ENCODE measurements at places on chromosomes 2 and 18.

DNA sequence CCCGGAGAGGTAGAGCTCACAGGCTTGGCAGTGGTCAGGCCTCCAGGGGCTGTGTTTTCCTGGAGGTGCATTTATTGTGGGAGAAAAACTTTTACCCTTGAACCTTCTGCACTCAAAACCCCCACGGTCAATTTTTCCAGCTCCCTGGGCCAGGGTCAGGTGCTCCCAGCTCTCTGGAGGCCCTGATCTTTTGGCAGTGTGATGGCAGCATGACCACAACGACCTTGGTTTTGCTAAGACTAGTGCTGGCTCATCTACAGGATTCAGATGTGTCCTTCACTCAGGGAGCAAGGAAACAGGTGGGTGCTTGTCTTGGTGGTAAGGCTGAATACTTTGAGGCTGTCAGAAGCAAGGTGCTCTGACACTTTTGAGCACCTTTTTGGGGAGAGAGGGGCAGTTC, 92.3 kb downstream of the CCDC93 start:
- DNase-seq = no peak

GRCh38 chr2:54524226-54524991, 68.3 kb downstream of the SPTBN1 start:
- DNase-seq = no peak

- DNase-seq = no peak
Measured at GRCh38 chr2:234242459-234242836, 191.9 kb downstream of the SPP2 start.

- no peak for DNase-seq
Measured at GRCh38 chr2:240374085-240374907, 61.2 kb upstream of the GPC1 start.

DNA sequence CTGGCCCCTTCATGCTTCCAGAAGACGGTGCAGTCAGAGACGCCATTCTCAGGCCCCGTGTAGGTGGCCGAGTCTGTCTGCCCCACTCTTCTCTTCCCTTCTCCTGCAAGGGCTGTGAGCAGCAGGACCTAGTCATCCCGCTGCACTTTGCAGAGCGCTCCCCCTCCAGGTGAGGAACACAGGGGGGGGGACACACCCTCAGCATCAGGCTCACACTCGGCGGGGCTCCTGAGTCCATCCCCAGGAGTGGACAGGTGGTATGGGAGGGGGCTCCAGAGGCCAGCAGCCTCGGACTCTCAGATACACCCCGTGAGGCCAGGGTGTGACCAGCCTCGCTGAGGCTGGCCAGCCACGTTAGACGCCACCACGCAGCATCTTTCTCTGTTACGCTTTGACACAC, 460.5 kb upstream of the MYT1L start:
- no peak for DNase-seq

- no peak for DNase-seq
Measured at GRCh38 chr18:2444201-2444875, 127.0 kb downstream of the METTL4 start.

GRCh38 chr2:32452338-32453064, 95.7 kb downstream of the BIRC6 start:
- DNase-seq = no peak

DNA sequence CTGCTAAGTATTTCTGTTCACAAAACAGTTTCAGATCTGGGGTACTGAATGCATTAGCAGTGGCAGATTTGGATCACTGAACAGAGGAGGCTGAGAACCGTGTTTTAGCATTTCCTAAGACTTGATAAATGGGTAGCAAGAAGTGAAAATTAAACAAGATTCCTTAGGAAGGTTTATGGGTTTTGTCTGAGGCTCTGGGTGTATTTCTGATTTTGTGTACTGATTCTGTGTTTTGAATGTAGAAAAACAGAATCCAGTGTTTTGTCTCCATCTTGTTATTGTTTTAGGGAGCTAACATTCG, 1.4 kb downstream of the FAM117B start:
- DNase-seq = no peak

DNA sequence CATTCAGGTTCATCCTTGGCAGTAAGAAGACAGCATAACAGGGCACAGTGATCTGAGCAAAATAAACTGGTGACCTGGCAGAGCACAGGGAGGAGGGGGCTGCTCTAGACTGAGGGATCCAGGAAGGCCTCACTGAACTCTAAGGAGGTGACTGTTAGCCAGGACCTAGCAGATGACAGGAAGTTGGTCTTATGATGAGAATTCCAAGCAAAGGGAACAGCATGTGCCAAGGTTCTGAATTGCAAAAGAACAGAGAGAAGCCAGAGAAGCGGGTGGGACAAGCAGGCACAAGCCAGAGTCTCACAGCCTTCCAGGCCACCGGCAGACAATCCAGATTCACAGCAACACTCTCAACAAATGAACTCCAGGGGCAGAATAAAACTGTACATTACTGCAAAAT, 152.7 kb upstream of the PTPRM start:
- DNase-seq = no peak

GRCh38 chr2:97359861-97360584, 229.7 kb downstream of the ANKRD36B start:
- no peak for DNase-seq

DNA sequence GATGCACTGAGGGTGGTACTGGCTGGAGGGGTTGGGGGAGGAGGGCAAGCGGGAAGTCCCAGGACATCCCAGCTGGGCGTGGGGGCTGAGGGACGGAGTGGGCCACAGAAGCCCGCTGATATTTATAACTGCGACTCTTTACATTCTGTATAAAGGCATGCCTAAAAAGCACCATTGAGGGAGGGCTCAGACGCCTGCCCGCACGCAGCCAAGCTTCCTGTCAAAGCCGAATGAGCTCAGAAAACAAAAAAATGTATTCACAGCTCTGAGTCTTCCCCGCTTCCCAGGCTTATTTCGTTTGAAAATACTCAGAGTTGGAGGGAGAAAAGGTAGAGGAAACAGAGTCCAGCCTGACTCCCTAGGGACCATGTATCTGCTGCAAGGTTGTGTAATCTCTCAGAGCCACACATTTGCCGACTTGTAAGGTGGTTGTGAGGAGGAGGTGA, 170.1 kb upstream of the HAAO start:
- no peak for DNase-seq

DNA sequence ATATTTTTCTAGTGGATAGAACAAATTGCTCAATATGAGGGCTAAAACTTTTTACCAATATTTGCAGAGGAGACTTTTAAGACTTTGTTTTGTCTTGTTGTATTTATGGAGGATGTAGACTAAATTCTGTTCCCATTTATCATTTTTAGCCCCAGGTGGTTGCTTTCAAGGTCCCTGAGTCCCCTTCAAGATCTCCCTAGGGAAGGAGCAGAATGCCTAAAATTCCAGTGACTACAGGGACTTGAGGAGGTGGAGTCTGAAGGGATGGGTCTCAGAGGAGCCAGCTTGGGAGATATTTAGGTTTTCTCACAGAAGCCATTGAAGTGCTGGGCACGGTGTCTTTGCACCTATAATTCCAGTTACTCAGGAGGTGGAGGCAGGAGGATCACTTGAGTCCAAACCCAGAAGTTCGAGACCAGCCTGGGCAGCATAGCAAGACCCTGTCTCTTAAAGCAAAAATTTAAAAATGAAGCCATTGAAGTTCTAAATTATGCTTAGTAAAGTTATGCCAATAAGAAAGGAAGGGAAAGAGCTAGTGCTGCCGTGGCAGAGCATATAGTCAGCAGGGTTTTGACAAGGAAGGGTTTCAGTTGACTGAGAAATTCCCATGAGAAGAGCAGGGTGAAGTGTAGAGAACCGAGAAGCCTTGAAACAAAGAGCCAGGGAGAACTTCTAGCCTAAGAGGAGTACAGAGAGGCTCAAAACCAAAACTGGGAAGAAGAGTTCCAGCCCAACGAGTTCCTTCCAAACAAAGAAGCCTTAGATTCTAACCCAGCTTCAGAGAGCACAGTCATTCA, 43.4 kb downstream of the COMMD1 start:
- no peak for DNase-seq

GRCh38 chr2:240129731-240130392, 6.2 kb downstream of the COPS9 start:
- DNase-seq = no peak

DNA sequence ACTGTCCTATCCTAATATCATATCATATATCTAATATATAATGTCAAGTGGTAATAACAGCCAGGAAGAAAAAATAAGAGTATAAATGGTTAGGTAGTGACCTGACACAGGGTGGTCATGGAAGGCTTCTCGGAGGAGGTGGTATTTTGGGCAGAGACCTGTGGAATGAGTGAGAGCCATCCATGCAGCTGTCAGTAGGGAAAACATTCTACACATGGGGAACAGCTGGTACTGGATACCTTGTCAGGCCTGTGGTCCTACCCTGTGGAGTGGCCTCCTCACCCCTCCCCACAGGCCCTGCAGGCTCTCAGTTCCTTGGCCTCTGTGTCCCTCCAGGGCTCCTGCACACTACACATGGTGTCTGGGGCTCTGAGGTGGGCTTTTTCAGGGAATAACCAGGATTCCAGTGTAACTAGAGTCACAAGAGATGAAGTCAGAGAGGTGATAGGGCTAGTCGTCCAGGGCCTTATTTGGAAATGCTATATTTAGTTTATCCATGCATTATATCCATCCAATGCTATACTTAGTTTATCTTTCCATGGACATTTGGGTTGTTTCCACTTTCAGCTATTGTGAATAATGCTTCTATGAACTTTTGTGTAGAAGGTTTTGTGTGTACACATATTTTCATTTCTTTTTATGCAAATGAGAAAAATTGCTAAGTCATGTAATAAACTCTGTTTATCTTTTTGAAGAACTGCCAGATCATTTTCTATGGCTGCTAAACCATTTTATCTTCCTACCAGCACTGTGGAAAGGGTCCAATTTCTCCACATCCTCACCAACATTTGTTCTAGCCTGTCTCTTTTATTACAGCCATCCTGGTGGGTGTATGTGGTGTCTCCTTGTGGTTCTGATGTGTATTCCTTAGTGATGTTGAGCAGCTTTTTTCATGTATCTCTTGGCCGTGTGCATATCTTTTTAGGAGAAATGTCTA, 75.6 kb downstream of the TPGS2 start:
- no peak for DNase-seq

DNA sequence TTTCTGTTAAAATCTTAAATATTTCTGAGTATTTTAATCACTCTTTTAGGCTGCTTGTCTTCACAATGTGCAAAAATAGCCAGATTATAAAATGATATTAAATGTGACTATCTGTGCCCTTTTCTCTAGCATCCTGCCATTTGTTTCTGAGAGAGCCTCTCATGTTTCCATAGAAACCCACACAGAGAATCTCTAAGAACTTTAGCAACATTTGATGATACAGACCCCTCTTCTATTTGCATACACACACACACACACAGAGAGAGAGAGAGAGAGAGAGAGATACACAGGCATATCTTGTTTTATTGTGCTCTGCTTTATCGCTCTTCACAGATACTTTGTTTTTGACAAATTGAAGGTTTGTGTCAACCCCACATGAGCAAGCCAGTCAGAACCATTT, 134.5 kb upstream of the DDX18 start:
- DNase-seq = no peak

- no peak for DNase-seq
Measured at GRCh38 chr2:196845371-196845770, 36.2 kb upstream of the C2orf66 start.

All from activated CD8-positive, alpha-beta memory T cell treated with anti-CD3 and anti-CD28 coated beads for 1 hour (primary cell).